ENCODE measurements at places on chromosomes 2 and 18. TPM values are rescaled to one million over a fixed set of nuclear protein-coding genes. Genes with fewer than 3 reads are reported as not detected.

Gene GALR1
- 0.02 TPM for polyA plus RNA-seq

Gene LCT
- not detected for polyA plus RNA-seq

Gene STK36
- 8.8 TPM for polyA plus RNA-seq

Gene CD8B2
- polyA plus RNA-seq = not detected

Gene CYP20A1
- 9.8 TPM for polyA plus RNA-seq

Gene ALPP
- polyA plus RNA-seq = not detected

Gene ACTR3
- 42.3 TPM for polyA plus RNA-seq

Gene SNRNP200
- 41.1 TPM for polyA plus RNA-seq

Gene SH3RF3
- polyA plus RNA-seq = 5.7 TPM

Gene PAIP2B
- 14.2 TPM for polyA plus RNA-seq

Data from right cardiac atrium (tissue), 5 donors.